ENCODE measurements at places on chromosomes 5 and 9. TPM values are rescaled to one million over a fixed set of nuclear protein-coding genes. Genes with fewer than 3 reads are reported as not detected.

GRCh38 chr9:19992556-19992955 is 203.7 kb upstream of the SLC24A2 start:
- no peaks in the 10 kb centered on the region for H3K36me3 ChIP-seq
- H3K4me3 ChIP-seq = no peak overlapping the region

DNA sequence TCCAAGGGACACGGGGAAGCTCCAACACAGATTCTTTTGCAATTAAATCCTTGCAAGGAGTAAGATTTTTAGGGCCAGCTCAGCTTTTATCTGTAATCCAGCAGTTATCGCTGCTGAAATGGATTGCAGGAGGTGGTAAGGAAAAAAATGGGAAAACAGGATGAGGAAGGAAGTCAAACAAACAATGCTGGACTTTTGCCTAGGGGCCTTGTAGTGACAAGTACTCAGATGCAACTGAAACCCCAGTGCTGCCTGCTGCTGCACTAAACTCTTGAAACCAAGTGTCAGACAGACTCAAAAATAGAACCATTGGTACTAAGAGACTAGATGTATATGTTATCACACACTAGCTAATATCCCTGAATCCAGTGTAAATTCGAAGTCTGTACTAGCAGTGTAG is 309.2 kb downstream of the CTNND2 start:
- no peak overlapping the region for H3K27ac ChIP-seq
- DNase-seq = no peak
- H3K27me3 ChIP-seq = no peaks in the 10 kb centered on the region
- no peaks in the 10 kb centered on the region for H3K4me1 ChIP-seq

Gene NIPAL4
- polyA plus RNA-seq = 0.39 TPM

GRCh38 chr5:103366918-103367549 is 108.5 kb downstream of the MACIR start:
- H3K27ac ChIP-seq = no peak overlapping the region
- H3K4me3 ChIP-seq = no peak overlapping the region
- DNase-seq = no peak
- no peaks in the 10 kb centered on the region for H3K36me3 ChIP-seq

DNA sequence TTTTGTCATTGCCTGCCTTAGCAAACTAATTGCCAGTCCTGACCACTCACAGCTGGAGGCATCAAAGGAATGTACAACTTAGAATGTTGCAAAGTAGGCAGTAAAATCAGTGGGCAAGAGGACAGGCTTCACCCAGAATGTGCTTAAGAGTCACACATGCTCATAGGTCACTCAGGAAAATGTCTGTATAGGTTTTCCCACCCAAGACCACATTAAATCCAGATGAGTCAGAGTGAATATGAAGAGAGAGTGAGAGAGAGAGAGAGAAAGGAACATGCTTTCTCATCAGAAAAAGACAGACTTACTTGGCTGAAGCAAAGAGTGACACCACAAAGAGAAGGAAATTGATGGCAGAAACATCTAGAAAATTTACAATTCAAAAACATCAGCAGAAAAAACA is 37.9 kb downstream of the PLEKHG4B start:
- H3K27me3 ChIP-seq = peaks cover 2% of the 10 kb centered on the region
- H3K4me1 ChIP-seq = peaks cover 5% of the 10 kb centered on the region
- peak; percentile 85 for DNase-seq
- no peak overlapping the region for H3K27ac ChIP-seq
- H3K36me3 ChIP-seq = no peaks in the 10 kb centered on the region
- H3K4me3 ChIP-seq = no peak overlapping the region

GRCh38 chr5:174146556-174146955 is 101.0 kb downstream of the NSG2 start:
- H3K27ac ChIP-seq = no peak overlapping the region
- H3K4me3 ChIP-seq = no peak overlapping the region
- no peaks in the 10 kb centered on the region for H3K36me3 ChIP-seq

DNA sequence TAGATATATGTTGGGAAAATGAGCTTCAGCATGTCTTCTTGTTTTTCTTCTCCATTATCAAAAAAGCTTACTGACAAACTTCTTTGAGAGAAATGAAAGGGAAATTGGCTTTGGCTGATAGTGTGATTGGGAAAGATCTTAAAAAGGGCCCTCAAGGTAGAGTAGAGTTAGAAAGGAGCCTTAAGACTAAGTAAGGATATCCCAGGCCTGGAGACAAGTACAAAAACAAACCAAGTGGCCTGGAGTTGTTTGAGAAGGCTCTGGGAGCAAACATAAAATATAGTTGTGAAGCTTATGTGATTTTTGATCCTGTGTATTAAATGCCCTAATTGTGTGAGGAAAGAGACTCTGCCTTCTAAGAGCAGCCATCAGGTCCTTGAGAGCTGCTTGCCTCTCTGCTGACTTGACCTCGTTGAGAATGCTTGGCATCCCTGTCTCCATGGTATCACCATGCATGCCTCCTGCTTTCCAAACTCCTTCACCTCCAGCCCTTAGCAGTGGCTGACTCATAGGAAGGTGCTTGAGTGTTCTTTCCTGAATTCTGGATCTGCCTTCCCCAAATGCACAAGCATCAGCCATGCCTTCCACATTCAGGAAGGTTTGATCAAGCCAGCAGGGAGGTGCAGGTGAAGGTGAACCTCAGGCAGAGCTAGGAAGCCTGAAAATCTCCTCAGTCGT is 78.9 kb downstream of the SMARCA2 start:
- no peak overlapping the region for H3K4me3 ChIP-seq
- H3K27ac ChIP-seq = no peak overlapping the region
- peak; percentile 78 for DNase-seq
- H3K27me3 ChIP-seq = no peaks in the 10 kb centered on the region

Gene ORM1
- polyA plus RNA-seq = not detected

- H3K4me1 ChIP-seq = no peaks in the 10 kb centered on the region
- H3K4me3 ChIP-seq = no peak overlapping the region
- no peaks in the 10 kb centered on the region for H3K36me3 ChIP-seq
- H3K27me3 ChIP-seq = no peaks in the 10 kb centered on the region
These were observed 551.0 kb downstream of the KIF4B start for GRCh38 chr5:155564541-155564940.

GRCh38 chr5:2848619-2849018 is 97.1 kb upstream of the IRX2 start:
- DNase-seq = no peak
- H3K36me3 ChIP-seq = no peaks in the 10 kb centered on the region
- no peaks in the 10 kb centered on the region for H3K27me3 ChIP-seq
